ENCODE measurements at places on chromosomes 1 and 21.

GRCh38 chr1:178752891-178753290 lies 27.8 kb downstream of the RALGPS2 start:
- no peak for DNase-seq

DNA sequence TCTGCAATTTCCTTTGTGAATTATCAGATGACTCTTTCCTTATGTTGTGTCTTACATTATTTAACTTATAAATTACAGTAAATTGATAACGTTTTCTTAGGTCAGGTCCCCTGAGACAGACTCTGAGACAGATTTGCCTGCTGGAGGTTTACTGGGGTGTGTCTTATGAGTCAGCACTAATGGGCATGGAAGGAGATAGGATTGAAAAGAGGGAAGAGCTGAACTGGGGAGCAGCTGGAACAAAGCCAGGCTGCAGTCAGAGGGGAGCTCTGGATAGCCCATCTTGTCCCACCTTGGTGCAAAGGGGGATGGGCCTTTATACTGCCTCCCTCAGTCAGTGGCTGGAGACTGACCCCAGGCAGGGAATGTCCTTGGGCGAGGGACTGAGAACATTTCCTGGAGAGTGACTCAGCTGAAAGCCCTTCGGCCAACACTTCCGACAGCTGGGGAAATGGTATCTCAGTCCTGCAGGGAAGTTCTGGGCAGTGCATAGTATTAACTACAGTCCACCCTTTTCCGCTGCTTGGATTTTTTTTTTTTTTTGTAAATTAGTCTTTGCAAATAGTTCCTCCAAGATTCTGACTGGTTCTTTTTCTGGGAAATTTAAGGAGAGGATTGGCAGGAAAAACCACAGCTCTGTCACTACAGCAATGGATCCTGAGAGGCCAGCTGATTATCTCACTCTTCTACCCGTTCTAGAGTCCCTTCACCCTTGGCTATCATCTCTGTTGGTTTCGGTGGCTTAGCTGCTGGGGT lies 39.1 kb upstream of the CDC42BPA start:
- no peak for DNase-seq

GRCh38 chr1:23911921-23912320 lies 1.2 kb downstream of the CNR2 start:
- DNase-seq: no peak

- no peak for DNase-seq
Measured at GRCh38 chr1:167056529-167057231, 33.5 kb downstream of the GPA33 start.

DNA sequence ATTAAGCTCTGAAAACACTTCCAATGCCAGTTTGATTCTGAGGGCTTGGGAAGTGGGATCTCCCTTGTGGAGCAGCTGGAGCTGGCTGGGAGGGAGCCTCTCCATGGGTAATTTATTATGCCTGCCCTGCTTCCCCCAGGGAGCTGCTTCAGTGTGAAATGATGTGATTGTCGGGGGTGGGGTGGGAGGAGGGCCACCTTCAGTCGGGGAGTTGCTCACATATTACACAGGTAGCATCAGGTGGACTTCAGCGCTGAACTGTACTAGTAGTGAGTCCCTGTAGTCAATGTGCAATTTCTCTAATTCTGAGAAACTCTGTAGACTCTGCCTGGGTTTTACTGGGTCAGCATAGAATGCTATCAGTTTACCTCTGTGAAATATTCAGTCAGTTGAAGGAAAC lies 12.8 kb downstream of the PLA2G2E start:
- DNase-seq: no peak

- DNase-seq: no peak
Measured at GRCh38 chr1:92299477-92300150, 755 bp downstream of the RPAP2 start.

GRCh38 chr1:16145030-16145661 lies 10.7 kb downstream of the EPHA2 start:
- no peak for DNase-seq

- DNase-seq: peak; percentile 10
Measured at GRCh38 chr1:155591770-155592169, 18.2 kb upstream of the MSTO1 start.

Measured in activated CD4-positive, CD25-positive, alpha-beta regulatory T cell treated with anti-CD3 and anti-CD28 coated beads, Interleukin-2, amount 50 U/mL, for 16 hours (primary cell).